ENCODE measurements at places on chromosomes 7 and 10. TPM values are rescaled to one million over a fixed set of nuclear protein-coding genes. Genes with fewer than 3 reads are reported as not detected.

The STRIP2 gene
- 73.5 TPM for total RNA-seq

The CTTNBP2 gene
- not detected for total RNA-seq

The SDK1 gene
- total RNA-seq, result 6.1 TPM

The SLC16A12 gene
- total RNA-seq, result not detected

The CARD11 gene
- 101 TPM for total RNA-seq

The MRLN gene
- not detected for total RNA-seq

Measured in activated T-cell treated with anti-CD3 and anti-CD28 coated beads, Interleukin-2, amount 50 U/mL, for 72 hours (primary cell).